ENCODE measurements at places on chromosomes 6 and 20.

DNA sequence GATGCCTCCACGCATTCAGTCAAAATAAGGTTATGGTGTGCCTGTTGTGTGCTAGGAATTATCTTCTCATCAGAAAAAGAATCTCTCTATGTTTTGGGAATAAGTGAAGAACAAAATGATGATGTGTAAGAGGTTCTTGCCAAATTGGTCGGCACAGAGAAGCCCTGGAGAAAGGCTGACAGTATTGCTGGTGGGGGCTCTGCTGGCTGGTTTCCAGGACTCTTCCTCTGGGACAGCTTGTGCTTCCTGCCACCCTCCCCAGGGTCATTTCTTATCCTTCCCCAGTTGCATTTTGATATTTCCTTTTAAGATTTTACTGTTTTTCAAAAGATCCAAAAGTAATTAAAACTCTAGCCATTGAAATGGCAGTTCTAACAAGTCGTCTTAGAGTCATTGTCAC, 22.1 kb downstream of the CST4 start:
- DNase-seq: no peak

DNA sequence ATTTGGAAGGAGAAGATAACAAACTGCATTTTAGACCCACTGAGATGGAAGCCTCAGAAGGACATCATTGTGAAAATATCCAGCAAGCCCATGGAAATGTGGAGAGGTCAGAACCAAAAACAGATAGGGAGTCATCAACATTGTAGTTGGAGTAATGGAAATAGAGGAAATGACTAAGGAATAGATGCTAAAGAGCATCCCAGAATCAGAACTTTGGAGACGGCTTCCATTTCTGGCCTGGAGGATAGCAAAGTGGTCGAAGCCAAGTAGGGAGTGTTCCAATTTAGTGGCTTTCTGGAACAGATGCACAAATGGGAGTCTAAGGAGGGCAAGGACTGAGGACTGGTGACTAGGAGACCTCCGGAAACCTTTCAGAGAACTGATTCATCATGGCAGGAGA, 3.6 kb downstream of the BEND6 start:
- DNase-seq: no peak

DNA sequence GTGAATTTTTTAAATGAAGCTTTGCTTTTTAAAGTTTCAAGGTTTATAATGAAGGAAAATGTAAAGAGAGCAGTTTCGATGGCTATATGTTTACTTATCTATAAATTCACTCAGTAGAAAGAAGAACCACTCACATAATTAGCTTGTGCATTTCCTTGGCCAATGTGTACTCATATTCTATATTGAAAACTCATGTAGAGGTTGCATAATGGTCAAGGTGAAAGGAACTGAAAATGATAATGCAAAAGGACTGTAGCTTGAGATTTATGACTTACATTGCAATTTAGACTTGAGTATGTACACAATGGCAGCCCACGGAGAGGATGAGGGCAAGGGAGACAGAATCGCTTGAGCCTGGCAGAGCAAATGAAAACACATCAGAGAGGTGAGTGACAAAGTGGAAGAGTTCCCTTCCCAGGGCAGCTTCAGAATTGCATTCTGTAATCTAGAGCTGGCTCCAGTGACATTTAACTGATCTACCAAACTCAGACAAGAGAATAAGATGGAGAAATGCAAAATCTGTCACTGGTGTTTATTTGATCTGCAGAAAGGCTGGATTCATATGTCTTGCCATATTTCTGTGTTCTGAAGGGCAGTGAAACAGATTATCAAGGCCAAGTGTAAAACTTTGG, 191.8 kb downstream of the TMEM200A start:
- DNase-seq: no peak

GRCh38 chr20:47758517-47759450, 26.5 kb downstream of the SULF2 start:
- DNase-seq: no peak

- no peak for DNase-seq
These were observed 403.4 kb downstream of the GJA1 start for GRCh38 chr6:121838842-121839241.

DNA sequence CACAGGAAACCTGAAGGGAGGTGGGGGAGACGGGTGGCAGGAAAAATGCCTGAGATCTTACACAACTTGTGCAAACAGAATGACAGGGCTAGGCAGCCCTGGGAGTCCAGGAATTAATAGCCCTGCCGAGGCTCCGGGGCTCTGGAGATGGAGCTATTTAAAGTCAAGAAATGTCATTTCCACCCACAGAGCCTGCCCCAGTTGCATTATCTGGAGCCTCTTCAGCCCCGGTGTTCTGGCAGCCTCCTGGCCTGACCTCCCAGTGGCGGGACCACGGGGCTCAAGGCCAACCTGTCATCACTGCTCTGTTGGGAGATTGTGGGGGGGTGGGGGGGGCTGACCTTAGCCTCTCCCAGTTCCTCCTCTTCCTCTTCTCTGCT, 28.5 kb upstream of the SCUBE3 start:
- DNase-seq: no peak

- no peak for DNase-seq
These were observed 93.3 kb downstream of the PERP start for GRCh38 chr6:138013959-138014358.

DNA sequence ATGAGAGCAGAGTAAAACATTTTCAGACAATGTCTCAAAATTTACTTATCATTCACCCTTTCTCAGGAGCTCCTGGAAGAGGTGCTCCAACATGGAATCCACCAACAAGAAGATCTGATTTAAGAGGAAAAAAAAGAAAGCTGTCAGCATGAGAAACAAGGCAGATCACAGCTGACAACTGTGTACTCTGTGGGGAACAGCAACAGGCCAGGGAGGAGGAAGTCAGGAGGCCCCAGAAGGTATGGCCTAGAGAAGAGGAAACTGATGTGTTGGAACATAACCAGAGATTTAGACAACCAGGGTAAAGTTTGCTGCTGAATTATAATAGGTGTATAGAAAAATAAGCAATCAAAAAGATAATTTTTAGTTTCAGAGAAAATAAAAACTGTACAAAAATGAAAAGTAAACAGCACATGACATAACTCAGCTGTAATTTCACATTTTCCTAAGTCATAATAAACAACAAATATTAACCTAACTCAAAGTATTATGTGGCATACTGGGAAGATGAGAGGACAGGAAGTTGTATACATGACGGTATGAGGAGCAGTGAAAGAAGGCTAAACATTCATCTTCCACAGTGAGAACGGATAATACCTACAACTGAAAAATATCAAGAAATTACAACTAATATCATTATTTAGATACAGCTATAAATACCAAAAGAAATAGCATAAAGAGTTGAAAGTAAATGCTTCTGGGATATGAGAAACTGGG, 113.6 kb upstream of the EMILIN3 start:
- no peak for DNase-seq

DNA sequence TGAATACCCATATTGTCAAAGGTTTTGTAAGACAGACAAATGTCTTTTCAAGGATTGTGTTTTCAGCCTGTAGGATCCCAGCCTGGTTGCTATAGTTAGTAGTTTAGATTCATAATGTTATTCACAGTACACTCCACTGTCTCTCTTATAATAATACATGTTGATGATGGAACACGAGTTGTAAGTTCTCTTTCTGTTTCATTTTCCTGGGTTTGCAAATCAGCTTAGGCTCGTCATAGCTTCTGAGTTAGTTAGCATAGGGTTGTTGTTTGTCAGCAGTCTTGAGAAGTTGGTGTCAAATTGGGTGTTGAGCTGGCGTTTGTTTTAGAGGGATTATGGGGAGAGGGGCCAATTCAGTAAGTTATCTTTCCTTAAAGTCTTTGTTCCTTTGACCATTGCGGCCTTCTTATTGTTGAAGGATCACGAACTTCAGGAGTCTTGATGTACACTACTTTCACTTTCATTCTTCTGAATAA, 45.8 kb downstream of the QKI start:
- no peak for DNase-seq

DNA sequence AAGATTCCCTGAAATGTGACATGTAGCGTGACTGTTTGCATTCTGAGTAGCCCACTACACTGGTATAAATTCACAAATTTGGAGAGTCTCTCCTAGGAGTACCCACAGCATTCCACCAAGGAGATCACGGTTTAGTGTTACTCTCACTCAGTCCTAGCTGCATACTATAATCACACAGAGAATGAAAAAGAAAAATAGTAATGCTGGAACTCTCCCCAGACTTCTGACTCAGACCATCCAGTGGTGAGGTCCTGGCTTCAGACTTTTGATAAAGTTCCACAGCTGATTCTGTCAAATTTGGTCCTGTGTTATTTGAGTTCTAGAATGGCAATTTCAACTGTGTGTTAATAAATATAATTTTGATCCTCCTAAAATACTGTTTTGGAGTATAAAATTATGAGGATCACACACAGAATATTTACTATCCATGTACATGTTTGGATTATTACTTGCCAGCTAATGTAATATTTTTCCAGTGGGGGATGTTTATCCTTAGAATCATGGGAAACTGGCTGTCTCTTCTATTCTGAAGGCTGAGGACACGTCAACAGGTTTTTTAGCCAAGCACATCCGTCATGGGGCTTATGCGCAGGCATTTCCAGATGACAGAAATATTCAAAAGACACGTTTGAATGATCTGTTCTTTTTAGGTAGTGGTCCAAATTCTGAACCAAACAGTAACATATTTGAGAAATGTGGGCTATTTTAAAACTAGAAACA, 5.1 kb upstream of the KIAA0408 start:
- DNase-seq: no peak

GRCh38 chr6:39881851-39882530, 52.3 kb downstream of the MOCS1 start:
- DNase-seq: no peak

DNA sequence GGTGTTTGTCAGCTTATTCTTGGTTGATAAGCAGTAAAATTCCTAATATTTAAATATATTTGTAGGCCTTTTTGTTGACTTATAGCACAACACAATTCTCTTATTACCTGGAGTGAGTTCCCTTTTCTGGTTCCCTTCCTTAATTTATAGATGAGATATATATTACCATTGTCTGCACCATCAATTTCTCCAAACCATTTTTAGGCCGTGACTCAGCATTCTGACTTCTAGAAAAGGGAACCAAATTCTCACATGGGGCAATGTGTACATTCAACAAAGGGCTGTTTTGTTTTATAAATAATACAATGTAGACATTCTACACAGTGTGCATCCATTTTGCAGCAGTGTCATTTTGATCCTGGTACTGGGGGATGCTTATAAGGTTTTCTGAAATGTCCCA, 52.8 kb downstream of the NCOA7 start:
- DNase-seq: no peak
